ENCODE measurements at places on chromosomes 7 and 10. TPM values are rescaled to one million over a fixed set of nuclear protein-coding genes. Genes with fewer than 3 reads are reported as not detected.

The CDH23 gene
- total RNA-seq: 1.9 TPM

The TMEM229A gene
- total RNA-seq: not detected

The AKR1C4 gene
- not detected for total RNA-seq

The HNRNPF gene
- total RNA-seq: 241 TPM

The IFIT1B gene
- total RNA-seq: not detected

The FXYD4 gene
- total RNA-seq: not detected

The NRCAM gene
- total RNA-seq: 3.1 TPM

The ENTPD7 gene
- total RNA-seq: 10.1 TPM

The NEUROD6 gene
- not detected for total RNA-seq

The TUBAL3 gene
- 0.36 TPM for total RNA-seq

The RBP4 gene
- 16.2 TPM for total RNA-seq

The NYAP1 gene
- total RNA-seq: 1.1 TPM

The ANKRD61 gene
- total RNA-seq: not detected

The OR6V1 gene
- not detected for total RNA-seq

The CADPS2 gene
- 9.8 TPM for total RNA-seq

The CABCOCO1 gene
- total RNA-seq: not detected

The INHBA gene
- total RNA-seq: 1.2 TPM

The MRC1 gene
- 7.0 TPM for total RNA-seq

The PCGF5 gene
- 29.8 TPM for total RNA-seq

The TMEM225B gene
- total RNA-seq: 1.6 TPM

The GRIFIN gene
- total RNA-seq: not detected

The ABCB4 gene
- 2.8 TPM for total RNA-seq

The RAMP3 gene
- total RNA-seq: 62.9 TPM

The C10orf62 gene
- not detected for total RNA-seq

The TFR2 gene
- 1.5 TPM for total RNA-seq

The MMS19 gene
- total RNA-seq: 124 TPM

The ZNF485 gene
- 2.1 TPM for total RNA-seq

The SND1 gene
- total RNA-seq: 77.5 TPM

The OR2A12 gene
- total RNA-seq: not detected

The LBX1 gene
- total RNA-seq: not detected

The SFMBT2 gene
- total RNA-seq: 1.9 TPM

The ANKRD22 gene
- 30.1 TPM for total RNA-seq

The TAS2R4 gene
- 0.19 TPM for total RNA-seq

The MYO3A gene
- total RNA-seq: 8.1 TPM

The SEC24C gene
- 74.4 TPM for total RNA-seq

The FKBP9 gene
- total RNA-seq: 79.7 TPM

The LIPK gene
- 2.6 TPM for total RNA-seq

The HOXA1 gene
- 2.5 TPM for total RNA-seq

The MBLAC1 gene
- 4.1 TPM for total RNA-seq

The SH2B2 gene
- total RNA-seq: 5.1 TPM

The SEMA3C gene
- total RNA-seq: 59.2 TPM

The CALHM2 gene
- total RNA-seq: 13.7 TPM

The RBM20 gene
- 3.0 TPM for total RNA-seq

The BEND7 gene
- total RNA-seq: 4.7 TPM

The GNGT1 gene
- not detected for total RNA-seq

The LHFPL3 gene
- not detected for total RNA-seq

The OR6B1 gene
- not detected for total RNA-seq

The DTX2 gene
- total RNA-seq: 50.4 TPM

The CALML5 gene
- total RNA-seq: 1,788 TPM

All from suprapubic skin (tissue), 4 donors.